ENCODE measurements at places on chromosomes 4 and X. TPM values are rescaled to one million over a fixed set of nuclear protein-coding genes. Genes with fewer than 3 reads are reported as not detected.
A peak's percentile ranks its signal among the peaks of the same experiment; 100 is the strongest.

The NDST3 gene
- total RNA-seq: 0.20 TPM

The GRXCR1 gene
- not detected for total RNA-seq

GRCh38 chr4:211033-211511 lies 86.8 kb downstream of the ZNF718 start:
- DNase-seq: no peak

- no peak for DNase-seq
Observed at GRCh38 chr4:1683261-1683735, 815 bp downstream of the FAM53A start.

- DNase-seq: no peak
Observed at GRCh38 chrX:37796310-37796709, 16.5 kb downstream of the CYBB start.

DNA sequence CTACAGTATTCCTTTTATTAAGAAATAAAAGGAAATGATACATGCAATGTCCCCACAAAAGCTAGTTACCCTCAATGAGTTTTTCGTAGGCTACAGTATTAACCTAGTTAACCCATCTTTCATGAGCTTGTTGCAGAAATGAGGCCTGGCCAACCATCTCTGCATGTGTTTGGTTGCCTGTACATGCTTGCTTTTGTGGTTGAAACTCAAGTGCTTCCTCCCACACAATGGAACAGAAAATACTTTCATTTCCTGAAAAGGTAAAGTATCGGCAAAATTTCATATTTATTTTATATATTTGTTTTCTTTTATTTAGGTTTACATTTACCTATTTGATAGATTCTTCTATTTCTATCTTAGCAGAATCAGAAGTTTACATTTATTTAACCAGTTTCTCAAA lies 214.6 kb upstream of the FAM241A start:
- DNase-seq: no peak

DNA sequence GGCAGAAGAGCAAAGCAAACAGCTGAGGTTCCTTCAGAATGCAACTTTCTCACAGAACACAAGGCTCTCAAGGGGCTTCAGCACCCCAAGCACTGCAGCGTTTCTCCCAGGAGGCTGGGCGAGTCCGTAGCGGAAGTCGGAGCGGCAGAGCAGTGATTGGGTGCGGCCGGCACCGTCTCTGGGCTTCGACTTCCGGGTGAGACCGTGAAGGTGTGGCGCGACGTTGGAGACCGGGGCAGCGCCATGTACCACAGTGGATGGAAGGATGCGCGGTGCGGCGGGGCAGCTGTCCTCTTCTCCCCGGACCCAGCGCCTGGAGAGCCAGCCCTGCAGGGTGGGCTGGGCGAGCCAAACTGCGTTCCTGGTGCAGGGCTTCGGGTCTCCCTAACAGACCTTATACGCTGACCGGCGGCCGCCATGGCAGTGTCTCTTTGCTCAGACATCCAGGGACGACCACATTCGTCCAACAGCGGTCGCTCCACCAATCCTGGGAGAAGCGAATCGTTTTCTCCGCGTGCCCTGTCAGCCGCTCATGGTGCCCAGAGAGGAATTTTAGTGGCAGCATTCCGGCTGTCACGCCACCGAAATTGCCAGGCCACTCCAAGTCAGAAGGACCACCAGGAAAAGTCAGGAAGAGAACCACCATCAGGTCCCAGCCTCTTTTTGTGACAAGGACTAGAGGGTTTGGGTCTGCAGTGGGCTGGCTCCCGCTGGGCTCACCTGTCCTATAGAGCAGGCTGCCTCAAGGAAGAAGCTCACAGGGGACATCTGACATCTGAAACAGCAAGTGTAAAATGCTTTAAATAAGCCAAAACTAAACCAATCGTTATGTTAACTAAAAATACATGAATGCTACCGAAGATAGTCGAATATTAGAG lies 20.5 kb downstream of the TRIM61 start:
- peak; percentile 87 for DNase-seq

The SMIM14 gene
- 20.4 TPM for total RNA-seq

- DNase-seq: no peak
Observed at GRCh38 chrX:149497626-149498025, 7.5 kb downstream of the IDS start.

The MAGEA3 gene
- total RNA-seq: not detected

The ALAS2 gene
- 0.59 TPM for total RNA-seq

The FHIP1A gene
- total RNA-seq: 16.0 TPM

GRCh38 chrX:131219271-131219670 lies 69.8 kb downstream of the IGSF1 start:
- DNase-seq: no peak

- no peak for DNase-seq
Observed at GRCh38 chr4:20337261-20337664, 85.6 kb downstream of the SLIT2 start.

The MBNL3 gene
- total RNA-seq: 156 TPM

The SOWAHD gene
- total RNA-seq: 0.37 TPM

DNA sequence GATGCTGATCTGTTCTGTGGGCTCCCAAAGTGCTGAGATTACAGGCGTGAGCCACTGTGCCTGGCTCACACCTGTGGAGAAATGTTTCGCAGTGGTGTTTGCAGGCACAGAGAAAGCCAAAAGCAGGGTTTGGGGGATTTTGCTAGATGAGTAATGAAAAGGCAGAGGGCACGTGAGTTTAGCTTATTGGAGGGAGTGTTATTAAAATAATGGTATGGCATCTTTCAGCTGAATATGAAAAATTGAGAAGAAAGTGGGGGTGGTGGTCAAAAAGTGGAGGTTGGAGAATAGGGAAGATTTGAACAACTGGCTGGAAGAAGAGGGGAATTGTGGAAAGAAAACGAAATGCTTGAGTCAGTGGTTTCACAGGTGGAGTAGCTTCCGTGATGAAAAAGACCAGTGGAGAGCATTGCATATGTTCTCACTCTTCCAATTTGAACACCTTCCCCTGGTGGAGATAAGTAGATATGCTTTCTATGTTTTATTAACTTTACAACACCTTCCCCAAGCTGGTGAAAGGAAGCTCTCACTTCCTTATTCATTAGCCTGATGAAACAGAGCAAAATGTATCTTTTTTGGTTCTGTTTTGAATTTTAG lies 1.1 kb upstream of the CHST7 start:
- no peak for DNase-seq

GRCh38 chr4:140952717-140953116 lies 180.6 kb downstream of the RNF150 start:
- DNase-seq: no peak

GRCh38 chrX:36528661-36529060 lies 479.5 kb upstream of the FAM47C start:
- no peak for DNase-seq

Data from right cardiac atrium (tissue), 5 donors.